CD4-positive, alpha-beta memory T cell (primary cell): ENCODE measurements at places on chromosomes 7 and 10.

DNA sequence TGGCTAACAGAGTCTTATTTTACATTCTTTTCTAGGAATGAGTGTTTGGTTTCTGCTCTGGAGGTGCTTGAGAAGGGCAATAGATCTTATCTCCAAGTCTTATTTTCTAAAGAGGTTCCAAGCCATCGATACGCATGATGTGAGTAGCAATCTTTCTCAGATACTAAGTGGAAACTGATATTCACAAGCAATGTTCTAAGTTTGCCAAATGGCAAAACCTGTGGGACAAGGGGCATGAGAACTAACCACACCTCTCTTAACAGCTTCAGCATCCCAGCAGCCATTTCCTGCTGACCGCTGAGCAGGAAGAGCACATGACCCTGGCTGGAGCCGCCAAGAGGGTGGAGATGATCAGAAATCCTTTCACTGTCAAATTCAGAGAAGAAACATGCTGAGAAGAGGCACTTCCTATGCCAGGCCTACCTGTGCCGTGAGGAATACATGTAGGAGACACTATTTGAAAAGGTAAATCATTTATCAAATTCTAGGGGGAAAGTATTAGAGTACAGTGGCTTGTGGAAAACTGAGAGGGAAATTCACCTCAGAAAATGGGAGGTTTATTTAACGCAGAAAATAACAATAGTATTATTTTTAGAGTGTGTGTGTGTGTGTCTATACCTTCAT is 35.2 kb downstream of the CCDC71L start:
- no peak for DNase-seq

DNA sequence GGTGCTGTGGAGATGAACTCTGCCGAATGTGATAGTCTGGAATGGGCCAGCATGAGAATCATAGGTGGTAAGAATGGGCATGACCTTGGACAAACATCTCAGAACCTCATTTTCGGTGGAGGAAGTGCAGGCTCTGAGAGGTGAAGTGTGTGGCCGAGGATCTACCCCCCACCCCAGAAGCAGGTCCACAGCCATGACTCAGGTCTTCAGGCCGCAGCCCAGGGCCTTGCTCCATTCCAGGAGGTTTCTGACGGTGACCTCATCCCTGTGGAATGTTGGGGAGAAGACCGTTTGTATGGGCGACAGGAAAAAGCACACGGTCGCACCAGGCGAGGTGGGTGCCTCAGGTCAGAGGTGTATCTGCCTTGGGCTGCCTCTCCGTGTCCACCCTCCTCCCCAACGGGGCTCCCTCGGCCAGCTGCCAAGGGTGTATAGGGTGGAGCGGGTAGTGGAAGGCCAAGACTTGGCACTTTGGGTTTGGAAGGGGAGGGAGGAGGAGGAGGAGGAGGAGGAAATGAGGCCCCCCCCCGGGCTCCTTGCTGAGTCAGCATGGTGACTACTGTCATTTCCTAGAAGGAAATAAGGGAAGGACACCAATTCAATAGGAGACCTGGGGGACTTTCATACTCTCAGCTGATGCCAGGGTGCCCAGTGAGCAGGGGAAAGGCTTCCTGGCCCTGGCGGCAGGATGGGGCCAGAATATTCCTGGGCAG is 168.0 kb upstream of the RHEB start:
- no peak for DNase-seq

DNA sequence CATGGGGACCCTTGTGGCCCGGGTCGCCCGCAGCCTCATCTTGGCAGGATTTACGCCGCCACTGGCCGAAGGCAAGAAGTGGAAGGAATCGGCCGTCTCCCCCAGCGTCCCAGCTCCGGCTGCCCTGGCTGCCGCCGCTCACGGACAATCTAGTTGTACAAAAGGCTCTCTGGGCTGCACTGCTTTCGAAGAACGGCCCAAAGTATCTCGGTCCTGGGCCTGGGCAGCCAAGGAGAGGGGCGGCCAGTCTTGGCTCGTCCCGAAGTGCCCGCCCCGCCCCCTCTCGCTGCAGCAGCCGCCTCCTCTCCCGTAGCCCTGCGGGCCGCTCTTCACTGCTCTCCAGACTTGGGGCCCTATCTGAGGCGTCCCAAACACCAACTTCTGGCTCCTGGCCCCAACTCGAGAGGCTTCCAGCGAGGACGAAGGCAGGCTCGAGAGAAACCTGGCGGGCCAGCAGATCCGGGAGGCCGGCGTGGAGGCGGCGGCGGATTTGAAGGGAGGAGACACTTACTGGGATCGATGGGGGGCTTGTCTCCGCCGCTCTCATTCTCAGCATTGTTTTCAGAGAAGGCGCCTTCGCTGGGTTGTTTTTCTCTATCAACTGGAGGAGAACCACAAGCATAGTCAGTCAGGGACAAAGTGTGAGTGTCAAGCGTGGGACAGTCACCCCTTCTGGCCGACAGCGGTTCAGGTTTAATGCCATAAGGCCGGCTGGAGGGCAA is 809 bp downstream of the HOXA9 start:
- DNase-seq: no peak

DNA sequence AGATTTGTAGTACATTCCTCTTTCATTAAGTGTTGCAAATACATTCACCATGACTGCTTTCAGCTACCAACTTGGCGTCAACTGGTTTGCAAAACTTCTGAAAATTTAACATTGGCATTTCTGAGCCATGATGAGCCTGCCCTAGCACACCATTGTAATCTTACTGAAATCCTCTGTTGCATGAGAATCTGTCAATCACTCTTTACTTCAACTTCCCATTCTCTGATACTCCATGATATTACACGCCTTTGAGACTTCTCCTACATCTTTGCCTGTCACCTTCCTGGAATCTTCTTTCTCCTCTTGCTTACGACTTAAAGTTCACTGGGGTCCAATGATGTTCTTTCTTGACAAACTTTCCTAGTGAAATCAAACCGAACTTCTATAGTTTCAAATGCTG is 32.2 kb downstream of the EBLN1 start:
- DNase-seq: no peak

DNA sequence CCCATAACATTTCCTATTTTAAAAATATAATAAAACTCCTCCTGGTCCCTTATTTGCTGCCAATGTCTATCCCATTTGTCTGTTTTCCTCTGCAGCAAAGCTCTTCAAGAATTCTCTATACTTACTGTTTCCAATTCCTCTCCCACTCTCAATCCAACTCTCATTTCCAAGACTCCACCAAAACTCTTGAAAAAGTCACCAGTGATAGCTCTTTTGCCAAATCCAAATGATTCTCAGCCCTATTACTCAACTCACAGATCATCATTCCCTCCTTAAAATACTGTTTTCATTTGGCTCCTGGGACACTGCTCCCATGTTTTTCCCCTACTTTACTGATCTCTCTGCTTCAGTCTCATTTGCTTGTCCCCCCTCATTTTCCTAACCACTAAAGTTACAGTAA is 139.4 kb downstream of the HIBADH start:
- DNase-seq: no peak

- DNase-seq: no peak
Observed at GRCh38 chr7:96169439-96169838, 152.5 kb downstream of the SLC25A13 start.

DNA sequence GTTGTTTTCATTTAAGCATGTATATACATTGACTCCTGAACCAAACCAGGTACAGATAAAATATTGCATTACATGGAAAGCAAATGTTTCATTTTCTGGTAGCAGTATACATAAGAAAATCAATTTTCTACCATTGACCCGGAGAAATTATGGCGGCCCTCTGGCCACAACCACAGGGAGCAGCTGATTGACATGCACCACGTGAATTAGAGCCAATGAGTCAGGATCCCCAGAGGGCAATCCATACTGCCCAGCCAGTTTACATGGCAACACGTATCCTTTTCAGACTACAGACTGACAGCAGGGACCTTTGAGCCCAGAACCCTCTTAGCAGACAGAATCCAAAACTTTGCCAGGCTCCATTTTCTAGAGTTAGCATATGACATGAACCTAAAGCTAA is 272.2 kb upstream of the NEBL start:
- no peak for DNase-seq

GRCh38 chr7:78234634-78235033 is 436.1 kb downstream of the PHTF2 start:
- no peak for DNase-seq

GRCh38 chr10:60384708-60385398 is 4.8 kb downstream of the ANK3 start:
- DNase-seq: no peak

DNA sequence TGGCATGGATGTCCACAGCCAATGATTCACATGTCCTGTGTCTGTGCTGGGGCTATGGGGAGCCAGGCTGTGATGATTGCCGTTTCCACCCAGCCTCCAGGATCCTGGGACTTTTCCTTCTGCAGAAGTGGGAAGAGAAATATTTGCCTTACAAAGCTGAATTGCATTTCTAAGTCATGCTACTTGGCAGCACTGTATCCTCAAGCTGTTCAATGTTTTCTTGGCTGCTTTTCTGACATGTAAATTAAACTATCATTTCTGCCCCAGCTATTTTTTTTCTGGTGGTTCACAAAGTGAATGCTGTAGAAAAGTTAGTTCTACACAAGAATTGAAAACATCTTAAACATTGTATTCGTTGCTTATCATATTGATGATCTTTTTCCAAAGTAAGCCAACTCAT is 51.9 kb upstream of the TCERG1L start:
- DNase-seq: no peak

DNA sequence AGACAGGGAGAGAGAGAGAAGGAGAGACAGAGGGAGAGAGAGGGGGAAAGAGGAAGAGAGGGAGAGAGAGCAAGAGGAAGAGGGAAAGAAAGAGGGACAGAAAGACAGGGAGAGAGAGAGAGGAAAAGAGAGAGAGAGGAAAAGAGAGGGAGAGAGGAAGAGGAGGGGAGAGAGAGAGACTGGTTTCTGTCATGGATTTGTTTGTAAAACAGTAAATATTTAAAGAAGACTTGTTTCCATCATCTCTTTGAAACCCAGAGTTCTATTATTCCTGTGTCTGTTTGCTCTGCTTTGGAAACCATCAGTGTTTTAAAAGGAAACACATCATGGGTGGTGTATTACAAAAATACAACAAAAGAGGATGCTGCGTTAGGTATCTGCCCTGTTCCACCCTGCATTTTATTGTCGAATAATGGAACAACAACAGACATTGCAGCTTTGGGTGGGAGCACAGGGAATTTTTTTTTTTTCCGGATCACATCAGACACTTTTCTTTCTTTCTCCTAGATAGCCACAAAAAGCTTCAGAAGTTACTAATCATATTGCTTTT is 150.7 kb upstream of the RSU1 start:
- no peak for DNase-seq

DNA sequence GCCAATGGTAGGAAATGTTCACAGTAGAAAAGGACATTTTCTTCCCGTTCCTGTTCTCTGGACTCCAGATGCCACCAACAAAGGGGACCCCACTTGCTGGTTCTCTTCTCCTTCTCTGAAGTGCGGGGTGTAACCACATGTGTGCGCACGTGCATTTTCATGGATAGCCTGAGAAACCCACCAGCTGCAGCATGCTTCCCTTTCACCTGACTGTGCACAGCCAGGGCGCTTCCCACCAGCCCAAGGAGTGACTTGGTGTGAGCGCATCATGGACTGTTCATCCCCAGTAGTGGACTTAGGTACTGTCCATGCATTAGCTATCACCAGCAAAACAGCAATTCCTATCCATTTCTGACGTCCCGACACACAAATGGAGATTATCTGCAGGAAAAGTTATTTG is 29.6 kb upstream of the DPYSL4 start:
- DNase-seq: peak; percentile 12

GRCh38 chr10:102408728-102409603 is 9.6 kb downstream of the PSD start:
- DNase-seq: peak; percentile 62

DNA sequence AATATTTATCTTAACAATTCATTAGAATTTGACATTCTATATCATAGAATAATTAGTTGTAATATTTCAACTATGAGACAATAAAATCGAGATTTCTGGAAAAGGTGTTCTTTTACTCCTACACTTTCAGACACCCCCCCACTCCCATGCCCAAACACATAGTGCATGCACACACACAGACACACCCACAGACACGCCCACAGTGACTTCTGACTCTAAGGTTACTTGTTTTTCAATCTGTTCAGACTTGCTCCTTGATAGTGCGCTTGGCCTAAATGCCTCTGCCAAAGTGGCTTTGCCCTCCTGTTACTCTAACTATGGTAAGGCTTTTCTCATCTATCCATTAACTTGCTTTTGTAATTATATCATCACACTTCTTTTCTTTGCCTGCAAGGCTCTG is 144.0 kb upstream of the PPP1R3A start:
- no peak for DNase-seq

DNA sequence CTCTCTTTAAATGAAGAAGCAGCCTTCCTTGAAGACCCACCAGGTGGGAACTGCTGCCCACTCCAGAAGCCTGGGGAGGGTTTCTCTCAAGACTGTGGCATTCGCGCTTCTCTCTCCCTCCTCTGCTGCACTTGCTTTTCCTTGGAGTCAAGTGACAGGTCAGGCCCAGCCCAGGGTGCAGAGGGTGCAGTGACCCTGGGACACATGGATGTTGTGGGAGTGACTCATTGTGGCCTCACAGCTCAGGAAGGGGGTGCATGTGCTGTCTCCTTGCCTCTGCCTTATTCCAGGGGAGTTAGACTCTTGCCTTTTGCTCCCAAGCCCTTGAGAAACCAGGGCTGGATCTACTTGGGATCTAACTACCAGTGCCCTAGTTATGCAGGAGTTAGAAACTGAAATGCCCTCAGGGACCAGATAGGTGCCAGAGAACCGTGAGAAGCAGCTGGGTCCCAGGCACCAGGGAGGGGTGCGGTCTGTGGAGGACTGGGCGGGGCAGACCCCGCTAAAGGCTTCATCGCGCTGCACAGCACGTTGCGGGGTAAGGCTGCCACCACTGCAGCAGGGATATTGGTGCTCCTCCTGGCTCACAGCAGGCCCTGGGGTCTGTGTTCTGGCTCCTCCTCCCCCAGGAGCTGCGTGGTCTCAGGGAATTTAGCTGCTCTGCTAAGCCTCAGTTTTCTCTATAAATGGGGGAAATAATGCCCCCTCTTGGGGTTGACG is 11.4 kb downstream of the FAM241B start:
- no peak for DNase-seq

DNA sequence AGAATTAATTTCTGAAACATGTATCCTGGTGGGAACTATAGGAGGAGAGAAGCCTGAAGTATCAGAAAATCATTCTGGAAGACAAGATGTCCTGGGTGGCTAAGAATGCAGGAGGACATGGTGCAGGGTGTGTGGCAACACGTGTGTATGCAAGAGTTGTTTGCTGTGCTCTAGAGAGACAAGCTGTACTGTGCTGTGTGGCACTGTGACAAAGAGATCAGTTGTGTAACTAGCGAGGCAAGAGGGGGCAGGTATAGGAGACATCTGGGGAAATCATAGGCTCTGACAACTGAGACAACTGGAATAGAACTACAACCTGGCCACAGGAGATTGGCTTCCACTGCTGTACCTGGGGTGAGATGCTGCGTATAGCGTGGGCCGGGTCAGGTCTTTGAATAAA is 9.3 kb downstream of the ITGA8 start:
- no peak for DNase-seq

- DNase-seq: no peak
Observed at GRCh38 chr7:44639671-44640321, 33.4 kb downstream of the OGDH start.

DNA sequence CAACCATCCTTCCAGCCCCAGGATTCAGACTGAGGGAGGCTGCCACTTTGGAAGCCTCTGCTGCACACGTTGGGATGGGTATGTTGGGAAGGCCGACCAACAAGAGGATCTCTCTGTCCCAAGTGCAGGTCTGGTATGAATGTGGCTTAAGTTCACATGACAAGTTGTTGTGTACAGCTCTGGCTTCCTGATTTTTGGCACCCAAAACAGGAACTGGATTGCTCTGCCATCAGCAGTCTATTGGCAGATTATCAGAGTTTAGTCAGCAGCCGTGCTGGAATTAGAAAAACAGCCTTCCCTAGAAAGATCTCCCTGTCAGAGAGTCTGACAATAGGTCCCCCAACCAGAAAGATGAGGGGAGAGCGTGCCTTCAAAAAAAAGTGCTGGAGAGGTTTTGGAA is 66.9 kb downstream of the GOLGA7B start:
- DNase-seq: no peak
